Caco-2 (cell line): ENCODE measurements at places on chromosomes 13 and 19.

GRCh38 chr13:101150998-101151397 is 265.3 kb downstream of the NALCN start:
- no peak for DNase-seq

GRCh38 chr13:28408235-28408848 is 86.6 kb downstream of the FLT1 start:
- DNase-seq, result no peak

- peak; percentile 91 for DNase-seq
Observed at GRCh38 chr19:2474232-2475017, 1.5 kb upstream of the GADD45B start.

DNA sequence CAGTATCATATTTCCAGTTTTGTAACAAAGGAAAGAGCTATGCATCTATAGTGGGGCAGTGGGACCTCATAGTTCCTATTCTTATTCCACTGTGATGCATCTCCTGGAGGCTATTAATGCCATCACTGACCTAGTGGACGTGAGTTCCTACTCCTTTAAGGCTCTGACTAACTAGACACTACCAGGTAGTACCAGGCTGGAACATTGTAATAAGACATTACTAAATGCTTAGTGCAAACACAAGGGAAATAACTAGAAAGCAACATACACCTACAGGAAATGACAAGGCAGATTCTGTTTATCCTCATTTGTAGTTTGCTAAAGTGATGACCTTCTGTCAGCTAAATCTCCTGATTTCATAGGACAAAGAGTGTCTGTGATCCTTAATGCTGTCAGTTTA is 192.5 kb downstream of the POSTN start:
- no peak for DNase-seq
